ENCODE measurements at places on chromosomes 6 and 20. TPM values are rescaled to one million over a fixed set of nuclear protein-coding genes. Genes with fewer than 3 reads are reported as not detected.

DNA sequence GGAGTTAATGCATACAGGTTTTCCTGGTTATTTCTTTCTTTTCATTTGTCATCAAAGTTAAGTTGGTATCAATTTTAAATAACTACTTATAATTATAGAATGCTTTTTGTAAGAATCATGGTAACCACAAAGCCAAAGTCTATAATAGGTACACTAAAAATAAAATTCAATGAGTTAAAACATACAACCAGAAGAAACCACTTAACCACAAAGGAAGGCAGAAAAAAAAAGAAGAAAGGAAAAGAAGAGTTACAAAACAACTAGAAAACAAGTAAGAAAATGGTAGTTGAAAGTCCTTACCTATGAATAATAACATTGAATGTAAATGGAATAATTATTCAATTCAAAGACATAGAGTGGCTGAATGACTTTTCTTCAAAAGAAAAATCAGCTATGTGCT lies 45.6 kb downstream of the THBS2 start:
- no peak overlapping the region for H3K27ac ChIP-seq
- no peaks in the 10 kb centered on the region for H3K27me3 ChIP-seq
- peaks cover 5% of the 10 kb centered on the region for H3K4me1 ChIP-seq
- no peak overlapping the region for H3K4me3 ChIP-seq
- H3K36me3 ChIP-seq = peaks cover 5% of the 10 kb centered on the region

The MATN4 gene
- total RNA-seq = 1.5 TPM

The SLC22A23 gene
- total RNA-seq = 1.3 TPM

GRCh38 chr6:125950293-125950692 lies 6.3 kb upstream of the HINT3 start:
- peaks cover 3% of the 10 kb centered on the region for H3K27me3 ChIP-seq
- no peaks in the 10 kb centered on the region for H3K36me3 ChIP-seq
- H3K4me1 ChIP-seq = peaks cover 8% of the 10 kb centered on the region
- H3K4me3 ChIP-seq = no peak overlapping the region

- H3K4me3 ChIP-seq = no peak overlapping the region
- peak; percentile 39 for DNase-seq
- peaks cover 9% of the 10 kb centered on the region for H3K27me3 ChIP-seq
- peaks cover 12% of the 10 kb centered on the region for H3K4me1 ChIP-seq
Measured at GRCh38 chr6:12490904-12491571, 200.9 kb downstream of the EDN1 start.

The ADTRP gene
- total RNA-seq = 52.1 TPM

- peaks cover 43% of the 10 kb centered on the region for H3K27me3 ChIP-seq
- DNase-seq = peak; percentile 52
- H3K36me3 ChIP-seq = no peaks in the 10 kb centered on the region
- H3K4me3 ChIP-seq = no peak overlapping the region
- no peaks in the 10 kb centered on the region for H3K4me1 ChIP-seq
- H3K27ac ChIP-seq = no peak overlapping the region
Measured at GRCh38 chr20:56249244-56249955, 868 bp downstream of the MC3R start.

DNA sequence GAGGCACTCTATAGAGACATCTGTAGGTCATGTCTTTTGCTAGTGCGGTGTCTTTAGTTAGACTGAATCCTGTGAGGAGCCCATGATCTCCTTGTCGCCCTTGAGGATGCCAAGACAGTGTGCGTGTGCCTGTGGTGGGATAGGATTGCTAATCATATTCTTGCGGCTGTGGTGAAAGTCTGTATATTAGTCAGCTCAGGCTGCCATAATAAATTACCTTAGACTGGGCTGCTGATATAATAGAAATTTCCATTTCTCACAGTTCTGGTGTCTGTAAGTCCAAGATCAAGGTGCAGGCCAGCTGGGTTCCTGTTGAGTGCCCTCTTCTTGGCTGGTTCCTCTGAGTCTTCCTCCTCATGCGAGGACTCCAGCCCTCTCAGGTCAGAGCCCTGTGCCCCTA lies 141.2 kb downstream of the JARID2 start:
- H3K27me3 ChIP-seq = no peaks in the 10 kb centered on the region
- DNase-seq = no peak
- H3K4me3 ChIP-seq = no peak overlapping the region
- H3K36me3 ChIP-seq = peaks cover 2% of the 10 kb centered on the region
- H3K27ac ChIP-seq = no peak overlapping the region
- peaks cover 78% of the 10 kb centered on the region for H3K4me1 ChIP-seq

DNA sequence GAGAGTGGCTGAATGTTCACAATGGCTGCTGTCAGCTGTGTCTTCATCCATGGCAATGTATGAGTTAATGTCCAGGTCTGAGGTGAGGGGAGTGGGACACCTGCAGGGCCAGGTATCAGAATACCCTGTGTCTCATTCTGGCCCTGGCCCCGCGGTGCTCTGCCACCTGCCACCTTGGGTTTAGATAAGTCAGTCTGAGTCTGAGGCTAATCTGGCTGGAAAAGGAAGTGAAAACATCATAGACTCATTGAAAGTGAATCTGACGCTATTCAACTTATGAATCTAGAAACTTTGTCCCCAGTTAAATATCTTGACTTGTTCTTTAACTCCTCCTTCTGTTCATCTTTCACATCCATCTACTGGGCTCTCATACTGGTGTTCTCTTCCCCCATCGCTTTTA lies 267.1 kb upstream of the JAG1 start:
- no peak for DNase-seq
- H3K4me3 ChIP-seq = no peak overlapping the region
- no peaks in the 10 kb centered on the region for H3K27me3 ChIP-seq
- H3K36me3 ChIP-seq = no peaks in the 10 kb centered on the region
- no peak overlapping the region for H3K27ac ChIP-seq
